ENCODE measurements at places on chromosomes 5 and 9. TPM values are rescaled to one million over a fixed set of nuclear protein-coding genes. Genes with fewer than 3 reads are reported as not detected.
A peak's percentile ranks its signal among the peaks of the same experiment; 100 is the strongest.

SPINK6 gene
- not detected for total RNA-seq

CBY3 gene
- not detected for total RNA-seq

ANKDD1B gene
- 9.4 TPM for total RNA-seq

GRCh38 chr9:81755721-81756120 is 66.4 kb upstream of the TLE1 start:
- no peaks in the 10 kb centered on the region for H3K36me3 ChIP-seq
- DNase-seq, result no peak
- H3K4me1 ChIP-seq, result no peaks in the 10 kb centered on the region
- no peak overlapping the region for H3K27ac ChIP-seq

DNA sequence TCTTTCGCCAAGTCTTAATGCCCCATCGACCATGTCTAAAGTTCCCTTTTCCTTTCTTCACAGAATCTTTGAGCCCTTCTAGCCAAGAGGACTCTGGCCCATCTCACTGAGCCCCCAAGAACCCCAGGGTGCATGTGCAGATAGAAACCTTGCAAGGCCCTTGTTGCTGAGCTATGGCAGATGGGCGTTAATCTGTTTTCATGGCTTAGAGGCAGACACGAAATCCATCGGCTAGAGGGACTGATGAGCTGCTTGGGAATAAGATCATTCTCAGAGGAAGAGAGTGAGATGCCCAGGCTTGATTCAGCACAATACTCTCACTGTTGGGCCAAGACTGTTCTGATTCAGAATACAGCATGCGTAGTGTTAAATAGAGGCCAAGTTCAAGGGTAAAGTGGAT is 262.5 kb upstream of the C9orf72 start:
- no peaks in the 10 kb centered on the region for H3K4me1 ChIP-seq
- H3K36me3 ChIP-seq, result no peaks in the 10 kb centered on the region
- H3K4me3 ChIP-seq, result no peak overlapping the region
- no peak for DNase-seq
- no peak overlapping the region for H3K27ac ChIP-seq
- no peaks in the 10 kb centered on the region for H3K27me3 ChIP-seq

DNA sequence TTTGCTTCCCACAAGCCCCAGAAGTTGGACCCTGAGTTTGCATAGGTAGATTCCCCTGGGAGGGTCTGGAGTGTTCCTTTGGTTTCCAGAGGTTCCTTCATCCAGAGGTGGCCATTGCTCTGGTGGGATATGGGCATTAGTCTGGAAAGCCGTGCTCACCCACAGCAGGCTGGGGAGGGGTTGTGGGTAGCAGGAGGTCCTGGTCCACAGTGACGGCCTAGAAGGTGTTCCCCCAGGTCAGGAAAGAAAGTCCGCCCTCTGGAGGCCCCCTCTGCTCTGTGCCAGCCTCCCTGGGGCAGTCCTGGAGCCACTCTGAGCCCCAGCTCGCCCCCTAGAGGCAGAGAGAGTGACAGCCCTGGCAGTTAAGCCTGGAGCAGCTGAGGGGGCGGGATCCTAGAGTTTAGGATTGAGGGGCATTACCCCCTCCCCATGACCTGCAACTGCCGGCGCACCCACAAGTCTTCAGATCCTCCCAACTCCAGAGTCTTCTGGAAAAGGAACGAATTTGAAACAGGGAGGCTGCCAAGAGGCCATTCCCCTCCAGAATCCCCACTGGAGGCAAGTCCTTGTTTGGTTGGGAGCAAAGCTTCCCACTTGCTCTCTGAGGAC is 36.8 kb downstream of the NDST1 start:
- DNase-seq, result peak; percentile 57
- peak overlapping the region; percentile 4 for H3K27ac ChIP-seq
- no peaks in the 10 kb centered on the region for H3K4me1 ChIP-seq
- no peak overlapping the region for H3K4me3 ChIP-seq

DNA sequence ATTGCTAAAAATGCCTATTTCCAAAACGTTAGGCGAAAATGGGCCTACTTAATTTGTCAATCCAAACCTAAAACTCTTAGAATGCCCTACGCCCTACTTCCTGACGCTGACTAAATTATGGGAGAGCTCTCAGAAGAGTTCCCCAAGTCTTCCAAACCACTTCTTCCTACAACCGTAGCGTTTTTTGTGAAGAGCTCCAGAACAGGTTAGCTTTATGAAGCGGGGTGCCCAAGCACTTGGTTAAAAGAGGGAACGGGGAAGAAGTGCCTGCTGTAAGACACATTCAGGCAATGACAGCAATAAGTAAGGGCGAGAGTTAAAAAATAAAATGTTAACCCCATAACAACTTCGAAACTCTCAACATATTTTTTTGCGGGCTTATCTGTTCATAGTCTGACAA is 2.8 kb downstream of the ELAVL2 start:
- H3K36me3 ChIP-seq, result no peaks in the 10 kb centered on the region
- no peak for DNase-seq
- H3K27me3 ChIP-seq, result peaks cover 77% of the 10 kb centered on the region
- H3K4me3 ChIP-seq, result no peak overlapping the region
- no peak overlapping the region for H3K27ac ChIP-seq

DNA sequence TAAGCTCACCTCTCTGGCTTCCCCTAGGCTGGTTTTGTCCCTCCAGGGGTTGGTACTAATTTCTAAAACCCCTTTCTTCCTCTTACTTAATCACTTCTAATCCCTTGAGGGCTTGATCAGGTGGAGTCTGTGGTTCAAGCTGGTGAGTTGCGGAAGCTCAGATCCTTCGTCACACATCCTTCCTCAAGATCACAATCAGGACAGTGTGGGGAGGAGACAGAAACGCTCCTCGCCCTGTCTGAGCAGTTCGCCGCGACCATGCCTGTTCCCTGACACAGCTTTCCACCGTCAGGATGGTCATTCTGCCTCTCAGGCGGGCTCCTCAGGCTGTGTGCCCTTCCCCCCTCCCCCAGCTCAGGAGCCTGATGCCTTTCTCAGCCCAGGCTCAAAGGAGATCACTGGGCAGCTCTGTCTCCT is 24.3 kb downstream of the CPLX2 start:
- no peaks in the 10 kb centered on the region for H3K4me1 ChIP-seq
- DNase-seq, result no peak
- no peaks in the 10 kb centered on the region for H3K36me3 ChIP-seq
- H3K27ac ChIP-seq, result no peak overlapping the region
- no peak overlapping the region for H3K4me3 ChIP-seq

DNA sequence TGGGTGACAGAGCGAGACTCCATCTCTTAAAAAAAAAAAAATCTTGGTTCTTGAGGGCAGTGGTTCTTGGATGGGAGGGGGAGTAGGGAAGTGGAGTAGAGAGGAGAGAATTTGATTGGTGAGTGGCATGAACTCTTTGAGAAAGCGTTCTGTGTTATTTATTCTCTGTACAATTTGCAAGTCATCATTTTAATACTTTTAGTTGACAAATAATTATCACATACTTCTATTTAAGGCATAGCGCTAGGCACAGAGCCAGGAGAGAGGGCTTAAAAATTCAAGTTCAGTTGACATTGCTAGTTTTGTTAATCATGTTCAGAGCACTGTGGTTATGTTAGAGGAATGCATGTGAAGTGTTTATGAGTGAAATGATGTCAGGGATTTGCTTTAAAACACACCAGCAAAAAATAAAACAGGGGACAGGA is 24.6 kb downstream of the HSDL2 start:
- H3K4me3 ChIP-seq, result no peak overlapping the region
- peaks cover 5% of the 10 kb centered on the region for H3K4me1 ChIP-seq
- peak; percentile 18 for DNase-seq
- H3K27ac ChIP-seq, result no peak overlapping the region

- H3K4me1 ChIP-seq, result no peaks in the 10 kb centered on the region
- H3K4me3 ChIP-seq, result no peak overlapping the region
- peaks cover 6% of the 10 kb centered on the region for H3K27me3 ChIP-seq
- H3K27ac ChIP-seq, result no peak overlapping the region
- H3K36me3 ChIP-seq, result no peaks in the 10 kb centered on the region
Measured at GRCh38 chr5:168826246-168826725, 247.1 kb upstream of the PANK3 start.

DNA sequence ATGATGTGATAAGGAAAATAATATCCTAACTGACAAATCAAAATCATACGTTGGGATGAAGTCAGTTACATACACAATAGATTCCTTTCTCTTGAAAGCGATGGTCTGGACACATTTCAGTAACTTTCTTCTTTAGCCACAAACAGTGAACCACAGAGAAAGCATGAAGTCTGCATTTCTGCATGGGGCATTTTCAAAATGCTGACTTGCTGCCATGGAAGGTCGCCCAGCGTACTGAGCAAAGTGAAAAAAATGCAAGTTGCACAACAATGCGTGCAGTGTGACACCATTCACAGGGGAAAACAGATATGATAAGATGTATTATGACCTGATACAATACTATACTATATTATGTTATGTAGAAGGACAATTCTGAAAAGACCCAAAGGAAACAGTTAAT is 146.3 kb downstream of the SNX18 start:
- H3K4me1 ChIP-seq, result peaks cover 17% of the 10 kb centered on the region
- peak; percentile 57 for DNase-seq
- H3K27me3 ChIP-seq, result no peaks in the 10 kb centered on the region
- no peak overlapping the region for H3K27ac ChIP-seq

DNA sequence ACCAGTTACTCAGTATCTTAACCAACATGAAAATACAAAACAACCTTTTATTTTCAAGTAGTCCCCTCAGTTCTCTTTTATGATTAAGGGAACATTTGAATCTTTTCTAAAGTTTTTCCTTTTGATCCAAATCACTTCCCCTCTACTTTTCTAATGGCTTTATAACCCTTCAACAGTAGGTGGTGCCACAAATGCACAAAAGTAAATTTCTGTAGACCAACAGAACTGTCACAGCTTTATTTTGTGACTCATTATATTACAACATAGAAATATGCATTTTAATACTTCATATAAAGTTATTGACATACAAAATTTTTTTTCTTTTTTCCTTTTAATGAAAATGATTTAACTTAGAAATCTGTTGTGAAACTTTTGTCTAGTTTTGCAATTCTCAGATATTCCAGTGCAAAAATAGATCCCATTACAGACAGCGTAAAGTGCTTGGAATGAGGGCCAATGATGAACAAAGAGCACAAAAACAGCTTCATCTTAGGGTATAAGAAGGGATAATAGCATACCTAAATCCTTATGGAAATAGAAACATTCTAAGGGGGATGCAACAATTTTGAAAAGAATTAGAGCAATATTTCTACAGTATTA is 17.0 kb downstream of the NIPSNAP3B start:
- DNase-seq, result peak; percentile 64
- H3K27ac ChIP-seq, result no peak overlapping the region
- peaks cover 7% of the 10 kb centered on the region for H3K36me3 ChIP-seq
- peaks cover 1% of the 10 kb centered on the region for H3K4me1 ChIP-seq
- no peak overlapping the region for H3K4me3 ChIP-seq

DNA sequence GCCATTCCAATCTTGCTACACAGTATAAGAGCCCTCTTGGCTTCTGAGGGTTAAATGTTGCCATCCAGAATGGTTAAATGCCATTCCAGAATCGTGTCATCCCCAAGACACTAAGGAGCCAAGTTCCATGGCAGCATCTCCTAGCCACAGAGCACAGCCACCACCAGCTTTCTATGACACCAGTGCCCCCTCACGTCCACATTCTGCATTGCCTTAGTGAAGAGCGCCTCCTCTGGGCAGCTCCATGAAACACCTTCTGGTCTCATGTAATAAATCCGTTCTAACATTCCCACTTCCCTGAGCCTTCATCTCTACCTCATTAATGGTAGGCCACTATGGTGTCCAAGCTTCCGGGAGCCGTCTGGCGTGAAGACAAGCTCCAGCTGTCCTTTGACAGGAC is 12.4 kb downstream of the CBY3 start:
- H3K4me1 ChIP-seq, result no peaks in the 10 kb centered on the region
- H3K36me3 ChIP-seq, result peaks cover 12% of the 10 kb centered on the region
- H3K27ac ChIP-seq, result no peak overlapping the region
- H3K27me3 ChIP-seq, result no peaks in the 10 kb centered on the region
- H3K4me3 ChIP-seq, result no peak overlapping the region
- DNase-seq, result peak; percentile 33

DNA sequence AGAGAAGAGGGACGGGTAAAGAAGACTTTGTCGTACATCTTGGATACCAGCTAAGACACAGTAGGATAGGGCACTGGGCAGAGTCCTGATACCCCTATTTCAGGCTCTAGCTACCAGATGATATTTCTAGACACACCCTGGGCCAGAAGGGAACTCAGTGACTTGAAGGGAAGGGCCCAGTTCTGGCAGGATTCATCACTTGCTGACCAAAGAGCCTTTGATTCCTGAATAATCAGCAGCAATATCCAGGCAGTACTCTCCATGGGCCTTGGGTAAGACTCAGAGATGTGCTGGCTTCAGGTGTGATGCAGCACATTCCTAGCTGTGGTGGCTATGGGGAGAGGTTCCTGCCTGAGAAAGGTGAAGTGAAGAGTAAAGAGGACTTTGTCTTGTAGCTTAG is 40.7 kb downstream of the TPD52L3 start:
- no peak for DNase-seq
- H3K4me3 ChIP-seq, result no peak overlapping the region
- H3K27ac ChIP-seq, result no peak overlapping the region

DNA sequence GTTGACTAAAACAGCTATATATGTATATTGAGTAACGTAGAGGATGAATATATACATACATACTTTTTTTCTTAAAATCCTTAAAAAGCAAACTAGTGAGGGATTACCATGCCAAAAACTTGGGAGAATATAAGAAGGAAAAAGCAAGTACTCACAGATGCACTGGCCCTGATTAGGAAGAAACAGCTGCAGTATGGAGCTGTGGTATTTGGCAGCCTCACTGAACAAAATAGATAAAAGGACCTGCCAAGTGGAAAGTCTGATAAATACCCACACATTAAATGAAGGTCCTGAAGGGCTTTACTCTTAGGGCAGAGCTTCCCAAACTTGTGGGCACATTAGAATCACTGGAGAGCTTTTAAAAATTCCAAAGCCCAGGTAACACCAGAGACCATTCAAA is 80.6 kb downstream of the FEM1C start:
- peak; percentile 48 for DNase-seq
- no peak overlapping the region for H3K4me3 ChIP-seq
- H3K36me3 ChIP-seq, result no peaks in the 10 kb centered on the region
- peaks cover 3% of the 10 kb centered on the region for H3K4me1 ChIP-seq

DNA sequence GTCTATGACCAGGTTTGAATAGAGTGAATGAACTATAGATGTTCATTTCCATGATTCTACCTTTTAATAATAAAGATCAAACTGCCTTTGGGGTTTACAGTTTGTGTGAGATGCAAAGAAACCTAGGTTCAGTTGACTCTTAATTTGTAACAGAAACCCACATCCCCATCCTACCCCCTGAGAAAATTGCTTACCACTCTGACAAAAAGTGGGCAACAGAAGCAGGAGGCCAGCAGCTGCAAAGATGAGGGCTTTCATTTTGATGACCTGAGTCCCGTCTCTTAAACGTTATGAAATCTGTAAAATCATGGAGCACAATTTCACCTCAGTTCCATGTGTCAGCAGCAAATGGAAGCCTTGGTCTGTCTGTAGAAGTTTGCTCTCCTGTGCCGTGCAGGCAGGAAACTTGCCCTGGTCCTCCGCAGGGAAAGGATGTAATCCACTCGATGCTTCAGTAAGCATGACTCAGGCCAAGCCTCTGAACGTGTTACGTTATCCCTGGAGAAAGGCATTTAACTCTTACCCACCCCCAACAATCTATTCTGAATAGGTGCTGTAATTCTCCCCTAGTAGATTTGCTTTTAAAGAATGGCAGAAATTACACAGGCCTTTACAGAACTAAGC is at the start of gene F2RL2:
Gene F2RL2, minus strand, starts transcription at position 431 of the 624 bp plus-strand sequence. Its CDS starts 173 bp downstream, at position 258.
- H3K27me3 ChIP-seq, result no peaks in the 10 kb centered on the region
- DNase-seq, result peak; percentile 30
- H3K4me3 ChIP-seq, result no peak within 1 kb of the TSS
- no peaks in the 10 kb centered on the region for H3K36me3 ChIP-seq
- no peaks in the 10 kb centered on the region for H3K4me1 ChIP-seq
- no peak within 1 kb of the TSS for H3K27ac ChIP-seq

Measured in lung (tissue), 17 donors.